ENCODE measurements at places on chromosomes 5 and 9.

DNA sequence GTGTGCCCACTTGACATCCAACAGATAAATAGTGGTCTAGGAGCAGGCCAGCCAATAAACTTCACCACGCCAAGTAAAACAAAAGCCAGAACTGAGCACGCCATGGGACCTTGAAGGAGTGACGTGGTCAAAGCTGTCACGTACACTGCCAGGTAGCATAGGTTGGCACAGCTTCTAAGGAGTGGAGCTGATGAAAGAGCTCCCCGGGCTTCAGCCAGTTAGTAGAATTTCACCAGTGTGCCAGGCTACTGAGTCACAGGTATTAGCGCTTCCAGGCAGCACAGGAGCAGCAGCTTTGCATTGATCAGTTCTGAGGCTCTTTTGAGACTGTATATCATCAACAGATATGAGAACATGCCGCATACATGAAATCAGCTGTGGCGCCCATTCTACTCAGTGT, 19.4 kb downstream of the VLDLR start:
- no peak for DNase-seq

DNA sequence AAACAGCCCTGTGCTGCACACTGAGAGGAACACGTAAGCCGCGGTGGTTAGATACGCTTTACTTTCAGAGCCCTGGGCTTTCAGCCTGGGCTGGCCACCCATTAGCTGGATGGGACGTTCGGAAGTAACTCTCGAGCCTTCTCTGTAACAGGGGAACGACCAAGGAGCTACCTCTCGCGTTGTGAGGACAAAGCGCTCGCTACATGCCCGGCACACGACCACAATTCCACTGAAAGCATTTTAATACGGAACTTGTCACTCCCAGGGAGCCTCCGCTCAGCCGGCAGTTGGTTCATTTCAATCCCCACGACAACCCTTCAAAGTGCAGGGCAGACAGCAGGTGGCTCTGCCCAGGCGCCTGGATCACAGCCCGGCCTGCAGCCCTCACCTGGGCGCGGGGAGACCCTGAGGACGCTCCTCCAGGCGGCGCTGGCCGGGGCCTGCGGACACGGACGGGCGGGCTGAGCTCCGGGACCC, 368 bp downstream of the SURF1 start:
- DNase-seq, result no peak

GRCh38 chr5:78719504-78720219, 71.1 kb upstream of the LHFPL2 start:
- DNase-seq, result no peak

GRCh38 chr9:133113949-133114885, 6.8 kb downstream of the RALGDS start:
- no peak for DNase-seq

GRCh38 chr9:129282731-129283211, 104.7 kb upstream of the IER5L start:
- DNase-seq, result no peak

DNA sequence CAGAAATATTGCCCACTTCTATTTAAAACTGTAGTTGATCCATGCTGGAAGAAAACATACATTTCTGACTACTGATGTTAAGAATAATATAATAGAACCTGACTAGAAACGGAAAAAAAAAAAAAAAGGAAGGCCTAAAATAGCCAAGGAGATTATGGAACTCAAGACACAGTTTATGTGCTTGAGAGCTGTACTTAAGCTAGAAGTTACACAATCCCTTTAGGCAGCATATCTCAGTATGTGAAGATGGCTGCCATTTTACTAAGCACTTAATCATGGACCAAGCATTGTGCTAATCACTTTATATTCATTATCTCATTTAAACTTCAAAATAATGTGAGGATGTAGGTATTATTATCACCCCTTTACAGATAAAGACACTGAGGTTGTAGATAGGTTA, 73.0 kb upstream of the NR4A3 start:
- DNase-seq, result peak; percentile 20

DNA sequence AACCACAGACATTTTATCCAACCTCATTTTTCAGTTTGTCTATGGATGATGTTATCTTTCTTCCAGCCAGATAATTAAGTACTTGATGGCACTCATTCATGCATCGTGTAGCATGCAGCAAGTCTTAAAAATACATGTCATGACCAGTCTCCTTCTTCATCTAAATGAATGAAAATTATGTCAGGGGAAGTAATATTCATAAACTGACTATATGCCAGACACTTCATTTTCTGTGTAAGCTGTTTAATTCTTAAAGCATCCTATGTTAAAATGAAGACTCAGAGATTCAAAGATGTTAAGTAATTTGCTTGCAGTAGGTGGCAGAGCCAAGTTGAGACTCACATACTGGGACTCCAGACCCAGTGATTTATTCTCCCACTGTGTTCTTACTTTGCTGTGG, 181.7 kb upstream of the CD180 start:
- DNase-seq, result no peak

- DNase-seq, result no peak
These were observed 829.2 kb upstream of the DMAC1 start for GRCh38 chr9:8628791-8629190.

DNA sequence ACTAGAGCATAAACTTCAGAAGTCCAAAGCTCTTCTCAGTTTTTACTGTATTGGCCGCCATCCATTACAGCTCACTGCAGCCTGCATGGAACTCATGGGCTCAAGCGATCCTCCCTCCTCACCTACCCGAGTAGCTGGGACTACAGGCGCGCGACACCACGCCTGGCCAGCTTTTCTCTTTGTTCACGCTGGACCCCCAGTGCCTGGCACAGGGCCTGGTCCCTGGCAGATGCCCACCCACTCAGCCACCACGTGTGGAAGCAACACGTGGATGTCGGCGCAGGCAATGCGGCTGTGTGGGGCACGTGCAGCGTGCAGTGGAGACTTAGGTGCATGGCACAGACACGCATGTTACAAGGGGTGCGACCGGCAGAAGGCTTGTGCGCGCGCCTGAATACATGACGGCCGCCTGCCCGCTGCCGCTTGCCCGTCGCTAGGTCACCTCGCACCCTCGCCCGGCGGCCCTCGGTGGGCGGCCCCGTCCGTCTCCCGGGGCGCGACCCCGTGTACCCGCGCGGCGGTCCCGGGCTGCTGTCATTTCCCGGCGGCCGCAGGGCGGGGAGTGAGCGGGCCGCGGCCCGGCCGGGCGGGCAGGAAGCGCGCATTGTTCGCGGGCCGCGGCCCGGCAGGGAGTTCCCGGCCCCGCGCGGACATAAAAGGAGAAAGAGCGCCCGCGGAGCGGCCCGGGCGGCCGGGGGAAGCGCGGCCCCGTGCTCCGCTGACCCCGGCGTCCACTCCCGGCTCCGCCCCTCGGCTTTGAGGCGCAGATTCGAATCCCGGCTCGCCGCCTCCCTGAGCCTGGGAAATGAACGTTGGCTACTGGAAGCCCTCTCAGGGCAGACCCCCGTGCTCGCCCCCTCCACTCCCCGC, 24.1 kb upstream of the PTGS1 start:
- DNase-seq, result peak; percentile 38

DNA sequence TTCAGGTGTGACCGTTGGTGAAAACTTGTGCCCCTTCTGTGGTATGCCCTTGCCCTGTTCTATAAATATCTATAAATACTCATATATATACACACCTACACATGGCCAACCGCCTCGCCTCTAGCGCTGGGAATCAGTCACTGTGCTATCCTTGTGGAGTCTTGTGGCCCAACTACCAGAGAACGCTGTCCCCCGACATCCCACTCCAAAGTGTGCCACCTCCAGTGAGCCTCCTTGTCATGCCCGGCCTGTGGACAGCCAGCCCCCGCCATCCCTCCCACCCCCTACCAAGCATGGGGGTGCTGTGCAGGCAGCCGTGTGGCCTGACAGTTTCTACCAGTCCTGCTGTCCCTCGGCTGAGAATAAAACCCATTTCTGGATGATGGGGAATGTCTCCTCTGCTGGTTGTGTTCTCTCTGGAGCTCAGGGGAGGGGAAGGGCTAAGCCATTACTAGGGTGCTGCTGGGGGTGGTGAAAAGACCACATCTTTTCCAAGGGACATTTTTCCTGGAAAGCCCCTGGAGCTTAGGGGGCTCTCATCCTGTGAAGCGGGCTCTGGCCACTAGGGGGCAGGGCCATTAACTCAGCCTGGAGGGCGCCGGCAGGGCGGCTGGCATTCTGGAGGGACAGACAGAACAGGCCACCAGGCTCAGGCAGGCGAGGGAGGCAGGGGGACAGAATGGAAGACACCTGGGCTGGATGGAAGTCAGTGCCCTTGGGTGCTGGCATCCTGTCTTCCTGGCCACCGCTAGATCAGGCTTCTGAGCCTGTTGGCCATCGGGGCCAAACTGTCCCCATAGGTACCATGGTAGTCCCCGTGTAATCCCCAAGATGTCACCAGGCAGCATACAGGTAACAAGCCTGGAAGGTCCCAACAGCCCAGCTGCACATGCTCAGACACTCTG, 20.7 kb downstream of the GOLGA2 start:
- DNase-seq, result peak; percentile 19

- peak; percentile 38 for DNase-seq
These were observed 689 bp downstream of the CNTRL start for GRCh38 chr9:121075251-121076036.

DNA sequence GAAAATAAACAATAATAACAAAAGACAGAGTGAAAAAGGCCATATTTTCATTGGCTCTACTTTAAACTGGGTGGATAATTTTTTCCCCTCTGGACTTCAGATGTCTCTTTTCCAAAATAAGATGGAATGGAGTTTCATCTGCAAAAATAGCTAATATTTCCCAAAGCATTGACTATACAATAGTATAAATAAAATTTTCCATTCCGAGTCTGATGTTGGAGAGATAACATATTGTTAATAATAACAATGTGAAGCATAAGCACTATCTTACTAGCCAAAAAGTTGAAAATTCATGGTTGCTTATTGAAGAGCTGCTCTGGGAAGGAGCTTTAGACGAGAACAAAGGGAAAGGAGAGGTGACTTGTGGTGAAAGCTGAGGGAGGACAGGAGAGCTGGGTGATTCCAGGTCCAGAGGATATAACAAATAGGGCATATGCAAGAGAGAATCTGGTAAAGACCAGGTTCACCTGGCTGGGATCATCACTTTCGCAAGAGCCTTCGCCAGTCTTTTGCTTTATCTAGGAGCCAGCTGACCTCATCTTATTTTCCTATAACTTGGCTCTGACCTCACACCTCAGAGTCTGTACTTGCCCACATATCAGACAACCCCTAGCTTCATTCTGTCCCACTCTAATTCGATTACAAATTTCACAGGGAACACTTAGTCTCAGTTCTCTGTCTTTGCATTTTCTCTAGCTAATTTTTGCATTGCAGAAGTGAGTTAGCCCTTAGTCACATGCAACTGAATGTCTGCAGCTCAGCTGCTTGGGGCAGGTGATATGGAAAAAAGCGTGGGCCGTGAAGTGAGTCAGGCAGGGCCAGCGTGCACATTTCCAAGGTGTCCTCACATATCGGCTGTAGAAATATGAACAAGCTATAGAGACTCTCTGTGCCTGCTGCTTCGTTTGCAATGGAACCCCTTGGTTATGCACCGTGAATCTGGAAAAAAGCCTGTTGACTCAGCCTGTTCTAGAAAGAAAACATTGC, 7.6 kb upstream of the ZNF474 start:
- DNase-seq, result peak; percentile 15

DNA sequence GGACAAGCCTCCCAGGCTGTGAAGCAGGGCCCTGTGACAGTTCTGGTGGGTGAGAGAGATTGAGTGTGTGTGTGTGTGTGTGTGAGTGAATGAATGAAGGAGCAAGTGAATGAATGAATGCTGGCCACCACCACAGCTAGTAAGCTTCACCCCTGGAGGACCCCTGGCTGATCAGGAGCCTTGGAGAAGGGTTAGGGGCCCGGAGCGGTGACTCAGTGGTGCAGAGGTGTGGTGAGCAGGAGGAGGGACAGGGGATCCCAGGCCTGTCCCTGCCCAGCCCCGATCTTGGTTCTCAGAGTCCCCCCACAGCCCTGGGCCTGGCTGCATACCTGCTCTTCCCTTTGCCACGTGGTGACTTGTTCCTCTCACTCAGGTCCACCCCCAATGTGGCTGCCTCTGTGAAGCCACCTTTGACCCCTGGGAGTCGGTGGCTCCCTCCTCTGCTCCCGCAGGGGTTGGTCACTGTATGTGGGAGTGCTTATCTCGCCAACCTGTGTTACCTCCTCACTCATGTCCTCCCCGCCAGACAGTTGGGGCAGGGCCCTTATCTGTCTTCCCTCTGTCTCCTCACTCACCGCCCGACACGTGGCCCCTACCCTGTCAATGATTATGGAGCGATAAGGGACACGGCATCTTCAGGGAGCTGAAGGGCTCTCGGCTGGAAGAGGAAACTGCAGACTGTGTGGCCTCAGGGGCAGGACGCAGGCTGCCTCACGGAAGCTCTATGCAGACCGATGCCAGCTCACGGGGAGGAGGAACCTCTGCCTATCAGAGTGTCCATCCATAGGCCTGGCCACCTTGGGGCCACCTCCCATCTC, 99.9 kb upstream of the PITX1 start:
- DNase-seq, result no peak

GRCh38 chr9:128384801-128385495, 13.8 kb downstream of the URM1 start:
- no peak for DNase-seq

DNA sequence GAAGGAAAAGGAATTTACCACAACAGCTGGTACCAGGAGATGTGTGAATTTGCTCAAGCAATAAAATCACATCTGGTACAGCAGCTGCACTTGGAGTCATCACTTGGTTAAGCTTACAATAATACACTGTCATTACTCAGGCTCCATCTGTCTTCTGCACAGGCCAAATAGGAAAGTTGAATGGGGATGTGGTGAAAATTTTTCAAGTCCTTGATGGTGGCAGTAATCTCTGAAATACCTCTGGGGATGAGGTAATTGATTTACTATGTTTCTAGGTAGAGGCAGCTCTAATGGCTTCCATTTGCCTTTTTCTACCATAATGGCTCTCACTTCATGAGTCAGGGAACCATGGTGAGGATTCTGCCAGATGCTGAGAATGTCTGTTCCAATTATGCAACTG, 206.8 kb upstream of the ATP10B start:
- DNase-seq, result no peak

DNA sequence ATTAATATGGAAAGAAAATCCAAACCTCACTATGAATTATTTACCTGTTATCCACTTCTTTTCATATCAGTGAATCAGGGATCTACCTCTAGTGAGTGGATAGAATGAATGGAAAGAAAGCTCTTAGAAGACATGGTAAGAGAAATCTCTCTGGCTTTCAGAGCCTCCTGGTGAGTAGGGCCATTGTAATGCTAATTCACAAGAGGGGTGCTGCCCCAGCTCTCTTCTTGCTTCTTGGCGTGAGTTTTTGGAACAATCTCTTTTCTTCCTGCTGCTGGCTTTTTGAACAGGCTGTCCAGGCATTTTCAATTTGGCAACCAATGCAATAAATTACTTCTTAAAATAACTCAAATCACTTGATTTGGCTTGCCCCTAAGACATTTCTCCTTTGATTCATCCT, 49.9 kb upstream of the KCNN2 start:
- DNase-seq, result no peak

GRCh38 chr5:58731641-58732040, 148.8 kb downstream of the RAB3C start:
- no peak for DNase-seq

GRCh38 chr5:169694091-169694625, 57.1 kb downstream of the DOCK2 start:
- DNase-seq, result no peak

- DNase-seq, result peak; percentile 33
These were observed 108.0 kb upstream of the RAD23B start for GRCh38 chr9:107175041-107175440.

GRCh38 chr5:109594217-109594616, 95.5 kb upstream of the MAN2A1 start:
- no peak for DNase-seq
